ENCODE measurements at places on chromosomes 4 and X.

- DNase-seq = no peak
Observed at GRCh38 chr4:169372791-169373190, 102.0 kb upstream of the SH3RF1 start.

- no peak for DNase-seq
Observed at GRCh38 chrX:29687687-29688086, 527.7 kb upstream of the MAGEB2 start.

DNA sequence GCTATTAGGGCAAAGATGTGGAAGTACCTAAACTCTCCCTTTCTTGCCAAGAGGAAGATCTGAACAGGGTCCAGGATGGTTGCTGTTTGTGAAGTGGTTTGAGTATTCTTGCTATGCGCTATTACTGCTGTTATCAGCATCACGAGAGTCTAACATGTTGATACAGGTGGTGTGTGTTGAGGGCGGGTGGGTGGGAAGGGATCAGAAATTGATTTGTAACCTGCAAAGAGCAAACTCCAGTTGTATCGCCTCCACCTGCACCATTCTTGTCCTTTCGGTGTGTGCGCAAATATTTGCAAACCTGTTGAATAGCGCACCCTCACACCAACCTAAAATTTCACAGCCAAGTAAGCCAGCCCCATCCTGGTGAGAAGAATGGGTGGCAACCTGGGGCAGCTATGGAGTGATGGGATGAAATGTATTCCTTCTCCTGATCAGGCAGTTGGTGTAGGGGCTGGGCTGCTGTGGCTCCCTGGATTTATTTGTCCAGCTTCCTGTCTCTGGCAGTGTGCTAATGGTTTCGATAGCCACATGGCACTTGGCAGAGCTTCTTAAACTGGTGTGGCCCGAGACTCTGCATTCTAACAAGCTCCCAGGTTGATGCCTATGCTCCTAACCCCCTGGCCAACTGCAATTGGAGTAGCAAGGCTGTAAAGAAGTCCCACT, 102.6 kb upstream of the SCML1 start:
- DNase-seq = no peak

- DNase-seq = no peak
Observed at GRCh38 chrX:724256-724655, 93.7 kb downstream of the SHOX start.

GRCh38 chr4:15001248-15001868, 923 bp upstream of the CPEB2 start:
- DNase-seq = no peak

DNA sequence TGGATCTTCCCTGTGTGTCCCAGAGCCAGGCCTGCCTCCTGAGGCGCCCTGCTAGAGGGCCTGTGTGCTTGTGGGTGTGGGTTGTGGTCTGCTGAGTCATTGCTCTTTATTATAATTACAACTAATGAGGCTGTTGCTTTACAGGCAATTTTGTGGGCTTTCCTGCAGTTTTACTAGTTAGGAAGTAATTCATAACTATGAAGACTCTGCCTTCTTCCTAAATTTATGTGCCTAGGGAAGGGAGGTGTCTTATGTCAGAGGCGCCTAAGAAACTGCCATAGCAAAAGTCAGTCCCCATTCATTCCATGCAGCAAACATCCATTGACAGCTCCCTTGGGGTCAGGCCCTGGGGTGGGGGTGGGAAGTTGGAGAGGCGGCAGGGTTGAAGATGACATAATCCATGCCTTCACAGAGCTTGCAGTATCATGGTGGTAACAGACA, 359.2 kb downstream of the IDS start:
- DNase-seq = no peak

DNA sequence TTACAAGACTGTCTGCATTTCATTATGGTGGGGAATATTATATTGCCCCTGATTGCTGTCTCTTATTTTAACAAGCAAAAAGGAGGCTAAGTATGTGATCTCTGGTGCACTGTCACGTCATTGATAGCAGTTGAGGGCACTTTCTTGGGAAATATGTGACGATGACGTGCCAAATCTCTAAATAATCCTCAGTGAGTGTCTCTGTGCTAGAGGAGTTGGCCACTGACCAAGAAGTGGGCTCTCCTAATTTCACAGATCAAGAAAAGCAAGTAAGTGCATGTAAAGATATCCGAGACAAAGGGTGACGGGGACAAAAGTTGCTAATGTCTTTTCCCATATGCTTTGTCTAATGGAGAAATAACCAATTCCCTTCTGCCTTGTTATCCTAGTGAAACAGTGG, 487.4 kb upstream of the TENM3 start:
- no peak for DNase-seq

DNA sequence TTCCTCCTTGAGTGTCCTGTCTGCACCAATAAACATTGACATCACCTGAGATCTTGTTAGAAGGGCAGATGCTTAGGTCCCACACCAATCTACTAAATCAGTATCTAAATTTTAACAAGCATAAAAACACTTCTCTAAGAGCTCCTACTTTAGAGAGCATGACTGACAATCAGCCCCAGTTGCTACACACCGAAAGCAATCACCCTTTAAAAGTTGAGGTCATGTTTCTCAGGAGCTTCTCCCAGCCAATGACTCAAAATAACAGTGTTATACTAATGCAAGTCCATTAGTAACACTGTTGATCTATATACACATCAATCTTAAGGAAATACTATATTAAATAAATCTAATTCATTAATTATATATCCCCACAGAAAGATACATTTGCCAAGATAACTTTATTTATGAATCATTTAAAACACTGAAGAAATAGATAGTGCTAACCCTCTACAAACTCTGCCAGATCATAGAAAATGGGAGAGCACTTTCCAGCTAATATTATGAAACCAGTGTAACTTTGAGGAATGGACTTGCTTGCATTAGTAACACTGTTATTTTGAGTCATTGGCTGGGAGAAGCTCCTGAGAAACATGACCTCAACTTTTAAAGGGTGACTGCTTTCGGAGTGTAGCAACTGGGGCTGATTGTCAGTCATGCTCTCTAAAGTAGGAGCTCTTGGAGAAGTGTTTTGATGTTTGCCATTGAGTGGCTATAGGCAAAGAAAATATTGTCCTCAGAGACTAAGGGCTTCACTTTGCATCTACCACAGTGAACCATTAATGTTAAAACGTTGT, 109.8 kb upstream of the HDX start:
- no peak for DNase-seq

GRCh38 chr4:66571145-66571695, 900.9 kb upstream of the EPHA5 start:
- DNase-seq = no peak

DNA sequence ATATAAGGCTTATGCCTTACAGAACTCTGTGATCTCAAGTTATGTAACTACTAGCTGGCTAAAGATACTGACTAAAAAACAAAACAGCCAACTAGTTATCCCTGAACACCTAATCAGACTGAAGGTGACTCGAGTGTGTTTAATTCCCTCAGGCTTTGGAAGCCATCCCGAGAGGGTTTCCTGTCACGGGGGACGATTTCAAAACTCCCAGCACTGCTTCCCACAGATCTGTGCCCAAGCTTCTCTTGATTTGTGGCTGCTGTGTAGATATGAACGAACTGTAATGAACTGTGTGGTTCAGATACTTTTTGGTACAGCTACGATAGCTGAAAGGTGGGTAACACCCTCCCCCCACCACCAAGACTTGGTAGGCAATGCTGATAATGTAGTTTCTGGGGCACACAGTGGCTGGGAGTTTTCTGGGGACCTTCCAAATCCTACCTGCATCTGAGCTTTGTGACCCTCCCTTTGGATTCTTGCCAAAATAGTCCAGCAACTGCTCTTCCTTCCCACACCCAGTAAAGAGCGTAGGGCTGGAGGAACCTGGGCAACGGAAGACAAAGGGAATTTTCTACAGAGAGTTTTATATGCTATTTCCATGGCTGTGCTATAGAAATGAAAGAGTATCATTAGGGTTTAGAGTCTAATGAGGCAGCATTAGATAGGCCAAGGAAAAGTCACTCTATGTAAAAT, 148.8 kb downstream of the MGST2 start:
- DNase-seq = no peak

DNA sequence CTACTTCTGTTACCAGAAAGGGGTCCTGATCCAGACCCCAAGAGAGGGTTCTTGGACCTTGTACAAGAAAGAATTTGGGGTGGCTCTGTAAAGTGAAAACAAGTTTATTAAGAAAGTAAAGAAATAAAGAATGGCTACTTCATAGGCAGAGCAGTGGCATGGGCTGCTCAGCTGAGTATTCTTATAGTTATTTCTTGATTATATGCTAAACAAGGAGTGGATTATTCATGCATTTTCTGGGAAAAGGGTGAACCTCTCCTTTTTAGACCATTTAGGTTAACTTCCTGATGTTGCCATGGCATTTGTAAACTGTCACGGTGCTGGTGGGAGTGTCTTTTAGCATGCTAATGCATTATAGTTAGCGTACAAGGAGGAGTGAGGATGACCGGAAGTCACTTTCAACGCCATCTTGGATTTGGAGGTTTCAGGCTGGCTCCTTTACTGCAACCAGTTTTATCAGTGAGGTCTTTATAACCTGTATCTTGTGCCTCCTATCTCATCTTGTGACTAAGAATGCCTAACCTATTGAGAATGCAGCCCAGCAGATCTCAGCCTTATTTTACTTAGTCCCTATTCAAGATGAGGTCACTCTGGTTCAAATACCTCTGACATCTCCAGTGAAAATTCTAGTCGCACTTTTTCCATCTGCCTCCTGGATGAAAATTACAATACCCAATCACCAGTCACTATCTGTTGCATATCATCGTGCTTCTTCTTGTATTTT, 15.5 kb upstream of the TDO2 start:
- no peak for DNase-seq

DNA sequence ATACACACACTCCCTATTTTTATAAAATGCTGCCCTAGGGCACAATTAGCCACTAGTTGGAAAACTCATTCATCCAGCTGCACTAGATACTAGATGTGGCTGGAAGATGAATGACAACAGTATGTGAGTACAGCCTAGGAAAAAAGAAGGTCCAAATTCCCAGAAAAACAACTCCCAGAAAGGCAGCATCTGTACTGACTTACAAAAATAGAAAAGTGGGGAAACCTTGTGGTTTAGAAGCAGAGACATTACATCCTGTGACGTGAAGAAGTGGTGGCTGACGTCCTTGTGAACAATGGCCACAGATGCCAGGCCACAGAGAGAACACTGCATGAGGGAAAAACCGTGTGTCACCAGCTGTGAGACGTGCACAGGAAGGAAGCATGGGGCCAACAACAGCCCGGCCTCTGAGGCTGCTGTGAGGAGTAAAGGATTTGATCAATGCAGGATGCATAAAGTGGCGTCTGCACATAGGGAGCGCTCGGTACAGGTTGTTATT, 81.2 kb downstream of the SPRY1 start:
- DNase-seq = peak; percentile 64

- DNase-seq = no peak
Observed at GRCh38 chr4:188432328-188432727, 293.1 kb downstream of the TRIML1 start.

DNA sequence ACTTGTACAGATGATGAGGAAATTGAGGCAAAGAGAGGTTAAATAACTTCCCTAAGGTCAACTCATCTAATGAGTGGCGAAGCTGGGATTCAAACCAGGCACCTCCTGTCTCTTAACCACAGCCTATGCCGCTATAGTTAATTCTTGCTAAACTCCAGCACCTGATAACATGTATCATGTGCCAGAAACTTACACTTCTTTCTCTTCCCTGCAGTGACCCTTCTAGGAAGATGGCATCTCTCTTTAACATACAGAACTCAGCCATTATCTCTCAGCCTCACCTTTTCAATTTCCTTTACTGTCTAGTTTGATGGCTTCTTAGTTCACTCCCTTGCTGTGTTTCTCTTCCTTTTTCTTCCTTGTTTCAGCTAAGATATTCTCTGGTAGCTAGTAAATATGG, 2.5 kb downstream of the VBP1 start:
- DNase-seq = no peak

DNA sequence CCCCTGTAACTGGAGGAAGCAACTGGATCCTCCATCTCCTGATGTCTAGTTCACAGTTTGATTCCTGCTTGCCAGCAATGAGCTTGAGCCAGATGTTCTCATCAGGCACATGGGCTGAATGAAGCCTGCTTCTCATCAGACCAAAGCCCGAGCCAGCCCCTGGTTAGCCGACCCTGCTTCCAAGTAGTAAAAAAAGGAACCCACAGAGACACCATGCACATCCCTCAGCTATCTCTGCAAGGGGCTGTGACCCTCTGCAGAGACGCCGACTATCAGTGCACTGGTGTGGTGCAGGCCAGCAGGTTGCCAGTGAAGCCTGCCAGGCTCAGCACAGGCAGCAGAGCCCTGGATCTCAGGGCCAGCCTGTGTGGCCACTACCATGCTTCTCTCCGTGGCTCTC, 2.8 kb downstream of the DCTD start:
- DNase-seq = no peak

DNA sequence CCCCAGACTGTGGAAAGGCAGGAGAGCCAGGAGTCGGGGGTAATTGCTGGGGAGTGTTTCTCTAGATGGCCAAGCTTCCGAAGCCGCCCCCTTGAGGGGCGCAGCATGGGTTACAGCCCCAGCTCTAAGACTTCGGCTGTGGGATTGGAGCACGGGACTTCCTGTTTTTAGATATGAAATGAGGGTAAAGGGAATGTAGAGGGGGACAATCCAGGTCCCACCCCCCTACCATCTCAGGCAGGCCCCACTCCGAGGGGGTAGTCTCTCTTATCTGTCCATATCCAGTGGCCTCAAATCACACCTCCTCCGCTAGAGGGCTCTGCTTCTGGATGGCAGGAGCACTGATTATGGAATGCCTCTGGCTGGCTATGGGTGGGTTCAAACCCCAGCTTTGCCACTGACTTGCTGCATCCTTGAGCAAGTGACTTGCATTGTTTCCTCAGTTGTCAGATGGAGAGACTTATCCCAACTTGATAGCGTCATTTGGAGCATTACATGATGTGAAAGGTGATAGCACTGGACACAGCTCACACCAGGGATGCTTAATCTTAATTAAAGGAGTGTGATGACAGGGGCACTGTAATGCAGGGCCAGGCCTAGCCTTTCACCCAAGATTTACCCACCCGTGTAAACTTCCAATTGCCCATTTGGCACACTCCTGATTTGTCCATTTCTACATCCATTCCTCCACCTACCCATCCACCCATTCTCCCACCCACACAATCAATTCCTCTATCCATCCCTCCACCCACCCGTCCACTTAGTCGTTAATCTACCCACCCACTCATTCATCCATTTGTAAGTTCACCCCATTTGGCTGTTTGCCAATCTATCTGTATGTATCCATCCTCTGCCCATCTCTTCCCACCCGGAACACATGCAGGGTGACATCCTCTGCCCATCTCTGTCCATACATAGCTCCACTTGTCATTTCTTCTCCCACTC, 848 bp upstream of the KCND1 start:
- DNase-seq = peak; percentile 63

GRCh38 chr4:123043013-123043412, 120.6 kb upstream of the NUDT6 start:
- no peak for DNase-seq

GRCh38 chrX:50718776-50719175, 95.2 kb downstream of the SHROOM4 start:
- no peak for DNase-seq

Data from activated CD8-positive, alpha-beta memory T cell treated with anti-CD3 and anti-CD28 coated beads for 24 hours (primary cell).